ENCODE measurements at places on chromosomes 13 and 19. TPM values are rescaled to one million over a fixed set of nuclear protein-coding genes. Genes with fewer than 3 reads are reported as not detected.

AXL gene
- total RNA-seq, result 94.1 TPM

DLL3 gene
- total RNA-seq, result 11.1 TPM

NRTN gene
- total RNA-seq, result 1.6 TPM

PBX4 gene
- total RNA-seq, result 0.93 TPM

FRY gene
- 0.10 TPM for total RNA-seq

PTH2 gene
- not detected for total RNA-seq

SACS gene
- 11.5 TPM for total RNA-seq

GDF15 gene
- 10.6 TPM for total RNA-seq

ZNF444 gene
- 28.7 TPM for total RNA-seq

ZNF329 gene
- 3.1 TPM for total RNA-seq

MRPL4 gene
- total RNA-seq, result 71.8 TPM

TJP3 gene
- total RNA-seq, result 0.37 TPM

PSG7 gene
- not detected for total RNA-seq

CALR3 gene
- total RNA-seq, result not detected

IFI30 gene
- total RNA-seq, result 14.7 TPM

MAG gene
- total RNA-seq, result not detected

DUS3L gene
- 28.3 TPM for total RNA-seq

LYPD3 gene
- 0.22 TPM for total RNA-seq

TSHZ3 gene
- 3.0 TPM for total RNA-seq

COL4A1 gene
- total RNA-seq, result 96.3 TPM

ZNF577 gene
- total RNA-seq, result 0.07 TPM

NUDT19 gene
- 34.5 TPM for total RNA-seq

TPRX2 gene
- not detected for total RNA-seq

PLK5 gene
- total RNA-seq, result not detected

Data from A549 treated with AZD2906 at 1 μM for 4 hours (cell line).